Testis (tissue), 5 donors: ENCODE measurements at places on chromosomes 5 and 9.
A peak's percentile ranks its signal among the peaks of the same experiment; 100 is the strongest.

GRCh38 chr5:39414426-39414825 is 10.4 kb downstream of the DAB2 start:
- DNase-seq: no peak

GRCh38 chr5:131945551-131946168 is at the start of gene MEIKIN:
Gene MEIKIN (minus strand): TSS chr5:131945663. CDS start chr5:131945505, 158 bp downstream.
- peak; percentile 74 for DNase-seq

- DNase-seq: peak; percentile 66
These were observed 31.9 kb upstream of the TBC1D2 start for GRCh38 chr9:98287384-98287783.

DNA sequence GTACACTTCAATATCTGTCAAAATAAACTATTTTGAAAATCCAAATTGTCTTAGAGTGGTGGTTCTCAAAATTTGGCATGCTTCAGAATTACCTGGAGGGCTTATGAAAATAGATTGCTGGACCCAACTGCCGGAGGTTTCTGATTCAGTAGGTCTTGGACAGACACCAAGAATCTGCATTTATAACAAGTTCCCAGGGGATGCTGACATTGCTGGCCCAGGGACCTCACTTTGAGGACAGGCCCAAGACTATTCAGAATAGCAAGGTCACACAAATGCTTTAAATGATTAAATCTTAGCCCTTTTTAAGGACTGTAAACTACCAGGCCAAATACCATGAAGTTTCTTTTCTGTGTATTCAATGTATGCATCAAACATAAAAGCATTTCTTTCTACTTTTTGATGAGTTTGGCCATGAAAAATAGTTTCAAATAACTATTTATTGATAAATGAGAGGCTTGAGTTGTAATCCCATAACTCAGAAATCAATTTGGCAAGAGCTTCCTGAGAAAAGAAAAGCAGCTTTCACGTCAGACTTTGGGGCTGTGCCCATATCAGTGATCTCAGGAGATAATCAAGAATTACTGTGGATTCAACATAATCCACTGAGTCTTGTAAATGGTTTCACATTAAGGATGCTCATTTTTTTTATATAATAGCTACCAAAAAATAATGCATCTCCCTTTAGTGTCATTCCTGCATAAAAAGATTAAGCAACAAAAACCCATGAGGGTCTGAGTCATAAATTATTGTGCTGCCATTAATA is 191.4 kb downstream of the FRMD3 start:
- DNase-seq: no peak
